ENCODE measurements at places on chromosomes 11 and 22. TPM values are rescaled to one million over a fixed set of nuclear protein-coding genes. Genes with fewer than 3 reads are reported as not detected.

The MYOD1 gene
- total RNA-seq: not detected

- no peaks in the 10 kb centered on the region for H3K4me1 ChIP-seq
- no peak overlapping the region for H3K4me3 ChIP-seq
- DNase-seq: no peak
- H3K36me3 ChIP-seq: no peaks in the 10 kb centered on the region
- no peak overlapping the region for H3K27ac ChIP-seq
These were observed 101.4 kb downstream of the SYT9 start for GRCh38 chr11:7353100-7353499.

GRCh38 chr11:126464796-126465195 lies 109.3 kb downstream of the ST3GAL4 start:
- H3K36me3 ChIP-seq: no peaks in the 10 kb centered on the region
- no peaks in the 10 kb centered on the region for H3K4me1 ChIP-seq
- no peak overlapping the region for H3K27ac ChIP-seq

DNA sequence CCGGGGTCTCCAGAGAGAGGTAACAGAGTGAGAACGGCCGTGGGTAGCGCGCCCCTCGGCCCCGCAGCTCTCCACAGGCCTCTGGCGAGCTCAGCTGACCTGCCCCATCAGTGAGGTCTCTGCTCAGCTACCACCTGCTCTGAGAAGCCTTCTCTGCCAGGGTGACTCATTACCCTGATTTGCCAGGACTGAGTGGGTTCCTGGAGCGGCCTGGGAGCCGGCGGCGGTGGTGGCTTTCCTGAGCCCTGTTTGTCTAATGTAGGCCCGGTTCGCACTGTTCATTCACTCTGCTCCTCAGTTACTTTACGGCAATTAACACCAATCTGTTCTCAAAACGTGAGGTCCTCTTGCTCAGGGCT lies 351.0 kb upstream of the B3GAT1 start:
- DNase-seq: no peak
- H3K27ac ChIP-seq: no peak overlapping the region
- H3K36me3 ChIP-seq: no peaks in the 10 kb centered on the region
- no peaks in the 10 kb centered on the region for H3K4me1 ChIP-seq

GRCh38 chr11:105862736-105863367 lies 159.2 kb downstream of the MSANTD4 start:
- no peaks in the 10 kb centered on the region for H3K36me3 ChIP-seq
- no peak for DNase-seq
- no peaks in the 10 kb centered on the region for H3K27me3 ChIP-seq
- H3K27ac ChIP-seq: no peak overlapping the region
- no peak overlapping the region for H3K4me3 ChIP-seq
- no peaks in the 10 kb centered on the region for H3K4me1 ChIP-seq

The SCARF2 gene
- 133 TPM for total RNA-seq

DNA sequence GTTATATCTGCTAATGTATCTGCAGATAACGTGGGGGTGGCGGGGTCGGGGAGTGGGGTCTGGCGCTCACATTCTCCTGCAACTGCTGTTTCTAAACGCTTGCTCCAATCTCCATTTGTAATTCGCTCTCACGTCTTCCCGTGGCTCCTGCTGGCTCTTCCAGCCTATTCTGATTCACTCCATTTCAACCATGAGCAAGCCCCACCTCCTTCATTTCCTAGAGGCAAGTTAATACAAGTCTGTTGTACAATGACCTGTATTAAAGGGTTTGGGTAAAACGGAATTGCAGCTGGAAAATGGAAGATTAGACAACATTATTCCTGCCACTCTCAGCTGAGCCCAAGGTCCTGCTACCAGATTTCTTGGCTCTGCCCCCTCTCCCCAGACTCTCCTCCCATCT lies 132.3 kb downstream of the CSNK2A3 start:
- DNase-seq: no peak
- no peaks in the 10 kb centered on the region for H3K36me3 ChIP-seq
- no peak overlapping the region for H3K4me3 ChIP-seq
- no peaks in the 10 kb centered on the region for H3K4me1 ChIP-seq
- no peak overlapping the region for H3K27ac ChIP-seq

DNA sequence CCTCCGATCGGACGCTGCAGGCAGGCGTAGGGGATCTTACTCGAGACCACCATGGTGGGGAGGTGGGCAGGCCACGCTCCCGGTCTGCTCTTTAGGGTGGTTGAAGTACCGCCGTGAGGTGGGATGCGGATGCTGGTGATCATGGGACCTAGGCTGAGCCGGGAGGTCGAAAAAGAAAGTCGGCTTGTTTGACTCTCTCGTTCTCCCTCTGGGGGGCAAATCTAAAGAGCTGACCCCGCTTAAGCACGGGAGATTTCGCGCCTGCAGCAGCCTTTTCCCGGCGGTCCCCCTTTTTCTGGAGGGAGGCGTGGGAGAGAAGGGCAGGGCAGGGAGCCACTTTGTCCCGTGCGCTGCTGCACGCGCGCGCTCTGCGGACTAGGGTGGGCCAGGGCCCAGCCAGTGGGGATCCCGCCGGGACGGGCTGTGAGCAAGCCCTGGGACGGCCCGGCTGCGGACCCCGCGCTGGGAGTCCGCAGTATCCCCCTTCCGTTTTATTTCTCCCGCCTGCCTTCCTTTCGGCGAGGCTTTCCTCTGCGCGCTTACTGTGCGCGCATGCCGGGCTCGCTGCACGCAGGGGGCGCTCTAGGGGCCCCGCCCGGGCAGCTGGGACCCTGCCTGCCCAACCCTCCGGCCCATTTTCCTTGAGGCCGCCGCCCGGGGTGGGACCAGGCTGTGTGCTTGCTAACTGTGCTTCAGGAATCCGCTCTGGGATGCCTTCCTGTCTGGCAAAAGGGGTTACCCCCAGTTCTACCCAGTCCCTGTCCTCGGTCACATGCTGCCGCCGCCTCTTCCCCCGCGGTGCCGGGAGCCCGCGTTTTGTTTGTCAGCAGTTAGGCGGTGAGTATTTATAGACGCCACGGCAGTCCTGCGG lies 81.0 kb downstream of the PRR5L start:
- H3K4me1 ChIP-seq: no peaks in the 10 kb centered on the region
- H3K27me3 ChIP-seq: peaks cover 7% of the 10 kb centered on the region
- H3K4me3 ChIP-seq: peak overlapping the region; percentile 78
- peak; percentile 71 for DNase-seq
